ENCODE measurements at places on chromosomes 7 and 10.
A peak's percentile ranks its signal among the peaks of the same experiment; 100 is the strongest.

- no peak for DNase-seq
These were observed 499.4 kb downstream of the RPS24 start for GRCh38 chr10:78533098-78533497.

- no peak for DNase-seq
These were observed 78.6 kb downstream of the CHCHD3 start for GRCh38 chr7:133003052-133003910.

GRCh38 chr7:31785101-31785500 lies 98.1 kb downstream of the PPP1R17 start:
- DNase-seq: no peak

DNA sequence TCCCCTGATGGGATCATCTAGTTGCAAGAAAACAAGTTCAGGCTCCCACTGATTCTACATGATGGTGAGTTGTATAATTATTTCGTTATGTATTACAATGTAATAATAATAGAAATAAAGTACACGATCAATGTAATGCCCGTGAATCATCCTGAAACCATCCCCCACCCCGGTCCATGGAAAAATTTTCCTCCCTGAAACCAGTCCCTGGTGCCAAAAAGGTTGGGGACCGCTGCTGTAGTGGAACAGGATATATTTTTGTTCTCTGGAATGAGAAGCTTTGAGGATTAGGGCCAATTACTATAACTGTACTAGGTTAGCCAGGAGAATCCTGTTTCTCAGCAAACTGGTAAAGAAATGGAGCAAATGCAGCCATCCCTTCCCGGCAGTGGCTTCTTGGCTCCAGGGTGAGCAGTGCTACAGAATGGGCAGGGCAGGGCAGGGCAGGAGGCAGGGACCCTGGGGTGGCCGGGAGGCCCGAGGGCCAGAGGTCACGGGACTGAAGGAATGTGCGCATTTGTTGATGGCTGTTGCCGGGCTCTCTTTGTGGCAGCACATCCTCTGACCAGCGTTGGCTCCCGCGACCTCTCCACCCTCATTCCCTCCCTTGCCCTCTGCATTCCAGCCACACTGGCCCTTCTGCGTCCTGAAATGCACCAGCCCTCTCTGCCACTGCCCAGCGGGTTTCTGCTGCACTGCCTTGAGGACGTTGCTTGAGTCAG lies 162.3 kb upstream of the NPS start:
- DNase-seq: no peak

DNA sequence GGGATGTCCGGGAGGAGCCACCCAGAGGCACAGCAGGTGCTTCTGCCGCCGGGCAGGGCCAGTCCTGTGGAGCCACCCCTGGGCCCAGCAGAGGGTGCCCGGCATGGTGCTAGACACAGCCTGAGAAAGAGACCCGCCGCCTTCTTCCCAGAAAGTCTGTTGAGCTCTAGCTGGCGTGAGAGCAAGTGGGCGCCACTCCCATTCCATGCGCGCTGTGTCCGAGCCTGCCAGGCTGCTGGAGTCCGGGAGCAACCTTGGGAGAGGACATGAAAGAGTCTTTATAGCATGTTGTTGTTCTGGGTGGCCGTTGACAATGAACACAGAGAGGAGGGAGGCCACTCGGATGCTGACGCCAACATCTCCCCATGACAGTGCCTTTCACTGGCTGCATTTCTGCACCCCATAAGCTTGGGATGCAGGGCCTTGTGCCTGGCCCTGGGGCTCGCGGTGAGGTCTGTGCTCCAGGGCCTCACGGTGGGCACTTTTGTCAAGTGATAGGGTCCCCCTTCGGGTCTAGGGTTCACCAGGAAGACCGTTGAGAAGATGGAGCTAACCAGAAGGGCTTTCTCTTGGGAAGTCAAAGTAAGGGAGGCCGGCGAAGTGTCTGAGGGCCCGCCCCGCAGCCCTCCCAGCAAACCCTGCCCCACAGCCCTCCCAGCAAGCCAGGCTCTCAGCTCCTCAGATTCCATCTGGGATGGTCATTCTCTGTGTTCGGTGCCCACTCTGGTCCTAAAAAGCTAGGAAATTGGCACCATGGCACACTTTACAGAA lies 47.3 kb downstream of the NKX6-2 start:
- no peak for DNase-seq

- no peak for DNase-seq
These were observed 19.9 kb downstream of the CASD1 start for GRCh38 chr7:94529516-94529915.

DNA sequence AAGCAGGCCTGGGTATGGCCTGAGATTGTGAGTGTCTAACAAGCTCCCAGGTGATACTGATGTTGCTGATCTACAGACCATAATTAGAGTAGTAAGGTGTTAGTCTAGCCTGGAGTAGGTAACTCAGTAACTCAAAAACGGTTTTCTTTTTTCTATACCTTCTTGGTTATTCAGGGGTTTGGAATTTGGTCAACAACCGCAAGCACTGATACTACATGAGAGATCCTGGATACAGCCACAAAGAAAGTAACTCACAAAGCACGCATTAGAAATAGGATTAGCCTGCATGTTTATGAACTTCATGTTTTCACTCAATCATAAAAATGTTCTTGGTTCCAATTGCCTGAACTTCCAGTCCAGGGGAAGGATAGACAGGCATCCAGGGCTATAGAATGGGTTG lies 803.5 kb downstream of the MAGI2 start:
- DNase-seq: no peak

DNA sequence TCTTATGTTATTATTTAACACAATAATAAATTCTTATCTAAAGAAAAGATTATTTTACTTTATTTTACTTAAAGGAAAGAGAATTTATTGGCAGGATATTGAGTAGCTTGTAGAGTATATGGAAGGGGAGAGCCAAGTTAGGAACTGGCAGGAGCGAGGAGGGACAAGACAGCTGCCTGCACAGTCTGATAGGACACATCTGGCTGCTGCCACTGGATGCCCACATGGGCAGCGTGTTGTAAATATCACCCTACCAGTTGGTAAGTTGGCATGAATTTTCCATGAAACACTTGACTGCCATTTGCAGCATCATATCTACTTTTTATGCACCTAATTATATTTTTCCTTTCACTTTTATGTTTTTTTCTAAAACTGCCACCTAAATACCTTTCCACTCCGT lies 19.6 kb downstream of the SRI start:
- DNase-seq: no peak

DNA sequence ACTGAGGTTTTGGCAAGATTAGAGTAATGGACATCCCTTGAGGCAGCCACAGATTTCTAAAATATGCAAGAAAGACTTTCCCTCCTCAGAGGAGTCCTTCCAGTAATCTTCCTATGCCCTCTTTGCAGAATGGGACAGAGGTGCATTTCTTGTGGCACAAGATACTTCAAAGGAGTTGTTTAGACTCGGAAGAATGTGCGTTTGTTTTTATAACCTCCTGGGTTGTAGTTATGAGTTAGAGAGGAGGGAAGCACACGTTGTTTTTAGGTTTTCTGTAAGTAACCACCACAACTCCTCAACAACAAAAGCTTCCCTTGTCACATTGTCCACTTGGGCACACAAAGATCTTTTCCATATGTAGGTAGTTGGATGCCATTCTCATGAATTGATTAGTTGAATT lies 78.1 kb upstream of the GLI3 start:
- DNase-seq: no peak

DNA sequence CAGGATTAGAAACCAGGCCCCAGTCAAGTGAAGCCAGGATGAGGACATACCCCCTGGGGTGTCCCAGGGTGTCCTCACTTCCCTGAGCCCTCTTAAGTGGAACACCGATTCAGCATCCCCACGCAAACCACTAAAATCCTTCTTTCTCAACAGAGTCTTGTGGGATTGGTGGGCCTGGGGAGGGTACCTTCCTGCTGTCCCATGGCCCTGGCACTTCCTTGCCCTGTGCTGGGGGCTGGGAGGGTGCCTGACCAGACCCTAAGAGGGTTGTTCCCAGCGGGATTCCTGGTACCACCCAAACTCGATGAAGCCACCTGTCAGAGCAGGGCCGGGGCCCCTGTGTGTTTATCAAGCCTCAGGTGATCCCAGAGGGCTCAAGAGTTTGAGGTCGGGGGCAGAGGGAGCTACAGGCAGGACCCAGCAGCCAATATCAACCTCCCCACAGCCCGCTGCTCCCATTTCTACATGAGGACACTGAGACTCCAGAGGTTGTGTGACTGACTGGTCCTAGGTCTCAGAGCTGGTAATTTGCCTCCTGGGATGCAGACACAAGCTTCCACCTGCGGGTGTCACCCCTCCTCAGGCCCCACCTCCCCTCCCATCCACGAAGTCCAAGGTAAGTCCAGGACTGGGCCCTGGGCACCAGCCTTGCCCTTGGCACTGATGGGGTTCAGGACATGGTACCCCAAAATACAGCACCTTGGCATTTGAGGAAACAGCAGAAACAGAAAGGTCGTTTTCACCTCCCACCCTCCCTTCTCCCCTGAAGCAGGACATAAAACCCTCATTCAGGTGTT lies 31.4 kb downstream of the OAT start:
- no peak for DNase-seq

DNA sequence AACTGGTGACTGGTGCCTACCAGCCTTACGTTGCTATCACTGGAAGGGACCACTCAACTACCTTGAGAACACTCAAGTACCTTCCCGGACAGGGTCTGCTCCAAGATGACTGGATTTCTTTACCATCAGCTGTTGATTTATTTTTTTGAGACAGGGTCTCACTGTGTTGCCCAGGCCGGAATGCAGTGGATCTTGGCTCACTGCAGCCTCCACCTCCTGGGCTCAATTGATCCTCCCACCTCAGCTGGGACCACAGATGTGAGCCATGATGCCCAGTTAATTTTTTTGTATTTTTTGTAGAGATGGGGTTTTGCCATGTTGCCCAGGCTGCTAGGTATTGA lies 45.2 kb upstream of the DLG5 start:
- no peak for DNase-seq

GRCh38 chr10:63681993-63682697 lies 160.9 kb downstream of the REEP3 start:
- no peak for DNase-seq

GRCh38 chr10:47452495-47453140 lies 31.3 kb downstream of the ANXA8 start:
- no peak for DNase-seq

- no peak for DNase-seq
These were observed 4.9 kb upstream of the GJD4 start for GRCh38 chr10:35600193-35600592.

GRCh38 chr7:28749638-28750037 lies 208.5 kb downstream of the TRIL start:
- DNase-seq: no peak

DNA sequence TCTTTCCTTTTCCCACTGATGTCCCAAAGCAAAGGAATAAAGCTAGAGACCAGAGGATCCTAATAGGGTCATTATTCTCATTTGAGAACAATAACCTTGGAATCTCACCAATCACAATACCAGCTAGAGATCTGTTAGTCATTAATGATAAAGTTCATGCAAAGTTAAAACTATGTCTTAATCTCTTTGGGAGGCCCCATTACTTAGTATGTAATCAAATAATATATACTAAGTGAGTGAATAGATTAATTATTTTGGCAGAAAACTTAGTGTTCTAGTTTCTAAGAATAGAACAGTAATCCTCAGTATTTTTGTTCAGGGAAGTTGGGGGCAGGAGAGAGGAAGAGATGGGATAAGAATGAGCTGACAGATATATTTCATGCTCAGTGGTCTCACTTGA lies 227.2 kb downstream of the MTERF1 start:
- DNase-seq: no peak

GRCh38 chr7:50339990-50340500 lies 35.5 kb downstream of the IKZF1 start:
- DNase-seq: peak; percentile 44

DNA sequence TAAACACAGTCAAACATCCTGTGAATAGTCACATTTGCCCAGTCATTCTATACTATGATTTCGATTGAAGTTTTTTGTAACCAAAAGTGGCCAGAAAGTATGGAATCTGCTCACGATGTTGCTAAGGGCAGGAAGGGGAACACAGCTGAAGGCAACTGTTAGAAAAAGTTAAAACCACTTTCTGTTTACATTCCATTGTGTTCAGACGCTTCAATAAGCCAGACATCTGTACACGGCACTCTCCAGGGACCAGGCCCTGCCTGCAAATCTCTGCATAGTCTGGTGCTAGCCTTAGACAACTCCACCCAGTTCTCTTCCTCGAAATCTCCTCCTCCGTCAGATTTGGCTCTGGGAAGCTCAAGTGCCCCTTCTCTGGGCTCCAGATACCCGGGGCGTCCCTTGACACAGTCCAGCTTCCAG lies 17.1 kb upstream of the TMEM120A start:
- no peak for DNase-seq

GRCh38 chr7:55641273-55641691 lies 69.0 kb upstream of the VOPP1 start:
- DNase-seq: peak; percentile 34

GRCh38 chr7:7005303-7005702 lies 177.0 kb upstream of the C1GALT1 start:
- DNase-seq: no peak

- peak; percentile 52 for DNase-seq
These were observed 3.3 kb downstream of the IMMP2L start for GRCh38 chr7:111558991-111559390.

DNA sequence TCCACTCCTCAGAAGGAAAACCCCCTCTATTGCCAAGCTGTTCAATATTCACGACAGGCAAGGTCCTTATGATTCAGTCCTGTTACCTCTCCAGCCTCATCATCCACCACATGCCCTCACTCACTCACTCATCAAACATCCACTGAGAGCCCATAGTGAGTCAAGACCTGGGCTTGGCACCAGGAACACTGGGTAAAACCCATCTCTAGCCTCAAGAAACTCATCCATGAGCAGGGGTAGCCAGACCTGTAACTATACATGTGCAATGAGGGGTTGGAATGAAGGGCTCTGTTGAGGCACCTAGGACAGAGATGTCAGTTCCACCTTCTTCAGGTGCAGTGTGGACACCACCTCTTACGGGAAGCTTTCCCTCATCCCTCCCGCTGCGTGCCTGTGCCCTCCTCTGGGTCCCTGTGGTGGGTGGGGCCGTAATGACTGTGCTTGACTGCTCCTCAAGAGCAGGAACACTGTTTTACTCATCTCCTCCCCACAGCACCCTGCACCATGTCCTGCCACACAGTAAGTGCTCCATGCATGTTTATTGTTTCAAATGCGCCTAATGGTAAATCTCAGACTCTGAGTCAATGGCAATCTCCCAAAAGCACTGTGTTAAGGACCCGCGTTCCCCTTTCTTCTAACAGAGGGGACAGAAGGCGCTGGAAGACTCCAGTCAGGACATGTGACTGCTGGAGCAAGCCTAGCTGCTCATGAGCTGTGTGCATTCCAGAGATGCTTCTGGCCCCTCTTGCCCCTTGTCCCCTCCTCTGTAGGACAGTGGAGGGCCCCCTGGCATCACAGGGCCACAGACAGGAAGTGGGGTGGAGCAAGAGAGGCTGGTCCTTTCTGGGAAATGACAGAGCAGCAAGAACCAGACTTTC lies 95.4 kb downstream of the HIPK2 start:
- DNase-seq: peak; percentile 67
